GM12892 (cell line): ENCODE measurements at places on chromosomes 4 and X.

GRCh38 chr4:54556051-54556450 lies 101.7 kb upstream of the KIT start:
- no peak for DNase-seq

- DNase-seq, result no peak
These were observed 1.1 kb upstream of the FGF16 start for GRCh38 chrX:77446029-77446585.

DNA sequence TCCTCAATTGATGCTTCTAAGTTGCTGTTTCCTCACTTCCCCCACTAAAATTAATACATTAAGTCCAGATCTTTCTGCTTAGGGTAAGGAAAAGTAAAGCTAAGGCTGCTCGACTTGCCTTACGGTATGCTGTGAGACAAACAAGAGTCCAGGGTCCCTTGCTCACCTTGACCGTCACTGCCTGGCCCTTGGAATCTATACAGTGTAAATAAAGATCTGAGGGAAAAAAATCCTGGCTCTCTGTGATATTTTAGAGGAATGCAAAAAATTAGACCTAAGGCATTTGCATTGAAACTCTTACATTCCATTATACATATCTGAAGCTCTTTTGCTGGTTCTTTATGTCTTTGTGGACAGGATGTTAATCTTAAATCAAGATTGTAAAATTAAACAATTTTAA lies 129.6 kb upstream of the HCCS start:
- no peak for DNase-seq

GRCh38 chr4:175234162-175234561 lies 316.0 kb downstream of the ADAM29 start:
- no peak for DNase-seq

- DNase-seq, result no peak
These were observed 443.0 kb upstream of the GALNT7 start for GRCh38 chr4:172725581-172725980.

DNA sequence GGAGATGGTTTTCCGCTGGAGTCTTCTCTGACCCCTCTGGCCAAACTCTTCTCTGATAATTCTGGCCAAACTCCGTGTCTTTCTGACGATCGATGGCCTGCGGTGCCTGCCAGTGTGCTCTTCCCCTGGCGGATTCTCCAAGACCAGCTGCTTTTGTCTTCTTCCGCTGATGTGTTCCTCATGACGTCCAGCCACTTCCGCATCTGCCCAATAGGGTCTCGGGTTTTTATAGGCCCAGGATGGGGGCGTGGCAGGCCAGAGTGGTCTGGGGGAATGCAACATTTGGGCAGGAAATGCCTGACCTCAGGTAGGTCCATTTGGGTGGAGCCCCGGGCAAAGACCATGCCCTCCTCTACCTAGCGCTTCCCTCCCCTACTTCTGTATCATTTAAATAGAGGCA lies 1542.1 kb downstream of the STIM2 start:
- no peak for DNase-seq

GRCh38 chr4:113869743-113870375 lies 108.3 kb upstream of the CAMK2D start:
- DNase-seq, result no peak

DNA sequence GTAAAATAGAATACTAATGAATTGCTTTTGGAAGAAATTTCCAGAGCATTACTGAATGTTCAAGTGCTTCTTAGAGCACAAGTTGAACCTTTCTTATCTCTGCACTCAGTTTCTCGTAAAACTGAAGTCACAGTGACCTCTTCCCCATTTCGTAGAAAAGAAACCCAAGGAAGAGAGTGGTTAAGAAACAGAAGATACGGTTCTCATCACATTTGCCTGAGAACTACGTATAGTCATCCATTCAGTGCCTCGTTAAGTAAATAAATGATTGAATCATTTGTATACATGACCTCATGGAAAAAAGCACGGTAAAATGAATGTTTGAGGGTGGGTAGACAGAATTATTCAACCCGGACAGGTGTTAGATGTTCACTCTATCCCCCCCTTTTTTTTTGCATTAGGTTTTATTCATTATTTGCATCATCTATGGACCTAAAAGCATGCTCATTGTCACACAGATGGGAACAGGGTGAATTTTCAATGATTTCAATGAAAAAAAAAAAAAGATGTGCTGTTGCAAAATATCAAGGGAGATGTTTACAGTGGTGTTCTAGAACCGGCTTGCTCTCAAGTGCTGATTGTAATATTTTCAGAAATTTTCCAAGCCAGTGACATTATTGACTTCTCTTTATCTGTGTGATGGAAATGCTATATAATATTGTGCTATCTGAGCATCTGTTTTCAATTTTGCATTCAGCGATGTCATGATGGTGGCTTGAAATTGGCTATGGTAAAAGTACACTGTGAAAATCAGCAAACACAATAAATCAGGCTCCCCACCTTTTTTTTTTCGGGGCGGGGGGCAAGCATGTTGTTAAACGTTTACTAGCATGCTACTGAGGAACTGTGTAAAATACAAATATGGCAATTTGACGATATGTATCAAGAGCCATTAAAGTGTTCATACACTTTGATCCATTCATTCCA lies 4.3 kb downstream of the RHOH start:
- DNase-seq, result no peak

GRCh38 chr4:53688186-53688790 lies 97.0 kb upstream of the LNX1 start:
- DNase-seq, result no peak

- no peak for DNase-seq
These were observed 33.9 kb downstream of the MTM1 start for GRCh38 chrX:150602296-150602695.

- no peak for DNase-seq
These were observed 90.3 kb downstream of the ATOH1 start for GRCh38 chr4:93918856-93919255.
